ELR (cell line): ENCODE measurements at places on chromosomes 5 and 9.

DNA sequence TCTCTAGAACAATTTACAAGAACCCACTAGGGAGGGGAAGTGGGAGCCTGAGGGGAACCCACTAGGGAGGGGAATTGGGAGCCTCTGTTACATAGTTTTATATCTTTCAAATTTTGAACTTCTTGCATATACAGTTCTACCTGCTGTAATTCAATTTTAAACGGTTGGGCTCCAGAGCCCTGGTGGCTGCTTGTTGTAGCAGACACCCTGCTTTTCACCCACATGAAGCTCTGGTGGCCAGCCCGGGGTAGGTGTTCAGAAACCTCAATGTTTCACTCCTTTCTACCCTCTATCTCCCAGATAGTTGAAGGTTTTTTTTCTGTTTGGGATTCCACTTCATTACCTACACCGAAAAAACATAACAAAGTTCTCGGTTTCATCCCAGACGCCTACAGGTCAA lies 124.4 kb downstream of the TMEM174 start:
- DNase-seq, result no peak

GRCh38 chr5:54702470-54702869 lies 184.9 kb downstream of the SNX18 start:
- no peak for DNase-seq

DNA sequence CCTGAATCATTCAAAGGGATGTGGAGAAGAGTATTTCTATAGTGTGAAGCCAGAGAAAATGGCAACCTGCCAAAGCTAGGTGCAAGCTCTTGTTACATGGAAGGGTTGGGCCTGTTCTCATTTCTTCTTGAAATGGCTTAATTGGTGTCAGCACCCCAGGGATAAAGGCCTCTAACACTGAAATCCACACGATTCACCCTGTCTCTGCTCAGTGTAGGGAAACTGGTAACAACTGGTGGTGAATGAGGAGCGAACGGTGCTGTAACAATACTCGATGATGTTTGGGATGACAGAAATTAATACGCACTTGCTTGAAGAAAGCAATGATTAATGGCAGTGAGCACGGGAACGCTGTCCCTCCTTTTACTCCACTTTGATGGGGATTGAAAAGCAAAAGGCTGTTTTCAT lies 16.2 kb downstream of the PBX3 start:
- no peak for DNase-seq

DNA sequence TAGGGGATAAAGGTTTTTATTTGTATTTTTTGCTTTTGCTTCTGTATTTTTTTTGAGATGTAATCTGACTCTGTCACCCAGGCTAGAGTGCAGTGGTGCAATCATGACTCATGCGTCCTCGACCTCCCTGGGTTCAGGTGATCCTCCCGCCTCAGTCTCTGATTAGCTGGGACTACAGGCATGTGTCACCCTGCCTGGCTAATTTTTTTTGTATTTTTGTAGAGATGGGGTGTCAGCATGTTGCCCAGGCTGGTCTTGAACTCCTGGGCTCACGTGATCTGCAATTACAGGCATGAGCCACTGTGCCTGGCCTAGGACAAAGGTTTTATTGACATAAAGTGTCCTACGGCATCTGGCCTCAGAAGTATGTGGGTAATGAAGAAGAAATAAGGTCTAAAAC lies 297.1 kb upstream of the C9orf72 start:
- DNase-seq, result no peak

DNA sequence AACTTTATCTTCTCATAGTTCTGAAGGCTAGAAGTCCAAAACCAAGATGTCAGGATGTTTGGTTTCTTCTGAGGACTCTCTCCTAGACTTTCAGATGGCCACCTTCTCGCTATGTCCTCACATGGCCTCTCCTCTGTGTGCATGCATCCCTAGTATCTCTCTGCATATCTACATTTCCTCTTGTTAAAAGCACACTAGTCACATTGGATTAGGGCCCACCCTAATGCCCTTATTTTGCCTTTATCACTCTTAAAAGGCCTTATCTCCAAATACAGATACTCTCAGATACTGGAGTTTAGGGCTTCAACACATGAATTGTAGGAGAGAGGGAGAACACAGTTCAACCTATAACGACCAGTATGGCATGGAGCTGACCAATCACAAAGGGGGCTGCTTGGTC lies 151.7 kb downstream of the PRELID2 start:
- DNase-seq, result no peak

- no peak for DNase-seq
Observed at GRCh38 chr5:163089230-163089629, 348.2 kb upstream of the CCNG1 start.
